Glomerular endothelial cell (primary cell): ENCODE measurements at places on chromosomes 16 and 17. TPM values are rescaled to one million over a fixed set of nuclear protein-coding genes. Genes with fewer than 3 reads are reported as not detected.

The GPRC5C gene
- 8.6 and 17.5 TPM in 2 replicates for total RNA-seq

The NOXO1 gene
- 0.58 TPM in 1 of 2 replicates, not detected in the other for total RNA-seq

The HOXB8 gene
- total RNA-seq, result 27.0 and 31.7 TPM in 2 replicates

The ADAD2 gene
- 0.06 TPM in 1 of 2 replicates, not detected in the other for total RNA-seq

The PRR14 gene
- total RNA-seq, result 22.4 and 38.1 TPM in 2 replicates

The ATP1B2 gene
- total RNA-seq, result not detected in 2 replicates

The VAT1L gene
- 6.4 and 30.6 TPM in 2 replicates for total RNA-seq

The CDH5 gene
- total RNA-seq, result 1,376 and 1,752 TPM in 2 replicates

The RABEP2 gene
- total RNA-seq, result 61.0 and 76.5 TPM in 2 replicates

The RAP1GAP2 gene
- total RNA-seq, result 5.1 and 9.4 TPM in 2 replicates
